ENCODE measurements at places on chromosomes 4 and X.

DNA sequence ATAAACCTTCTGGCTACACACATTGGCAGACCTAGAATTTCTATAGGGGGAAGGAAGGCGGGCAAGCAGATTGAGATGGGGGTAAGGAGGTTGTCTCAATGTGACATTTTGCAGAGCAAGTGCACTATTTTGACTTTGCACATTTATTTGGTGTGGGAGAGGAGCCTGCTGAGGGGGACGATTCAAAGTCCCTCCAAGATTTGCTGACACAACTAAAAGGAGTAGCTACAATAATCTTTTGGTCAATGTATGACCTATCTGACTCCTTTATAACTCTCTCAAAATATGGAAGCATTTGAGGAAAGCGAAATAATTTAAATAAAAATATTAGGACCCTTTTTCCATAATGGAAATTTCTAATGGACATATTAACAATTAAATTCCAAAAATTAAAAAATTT is 274.9 kb upstream of the PPARGC1A start:
- DNase-seq, result no peak

- no peak for DNase-seq
Measured at GRCh38 chr4:107577743-107578142, 142.3 kb downstream of the PAPSS1 start.

DNA sequence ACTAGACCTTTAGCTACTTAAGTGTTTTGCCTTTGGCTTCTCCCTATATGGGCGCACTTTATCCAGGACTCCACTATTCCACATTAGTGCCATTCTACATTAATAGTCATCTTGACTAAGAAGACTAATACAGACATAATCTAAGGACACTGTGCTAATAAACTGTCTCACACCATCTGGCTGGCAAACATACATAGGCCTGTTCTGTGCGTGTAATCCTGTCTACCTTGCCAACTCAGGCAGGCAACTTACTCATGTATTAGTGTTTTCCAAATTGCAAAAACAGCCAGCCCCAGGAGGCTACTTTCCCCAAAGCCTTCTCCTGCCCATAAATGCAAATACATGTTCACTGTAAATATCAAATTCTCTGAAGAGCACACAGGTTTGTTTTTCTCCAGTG is 587.3 kb downstream of the TMA16 start:
- DNase-seq, result no peak

- no peak for DNase-seq
Measured at GRCh38 chr4:21982087-21982486, 33.5 kb upstream of the KCNIP4 start.

- DNase-seq, result no peak
Measured at GRCh38 chr4:169114341-169114974, 104.4 kb upstream of the CBR4 start.

Data from activated naive CD4-positive, alpha-beta T cell (primary cell).